Peyer's patch (tissue), 4 donors: ENCODE measurements at places on chromosomes 11 and 22. TPM values are rescaled to one million over a fixed set of nuclear protein-coding genes. Genes with fewer than 3 reads are reported as not detected.

DNA sequence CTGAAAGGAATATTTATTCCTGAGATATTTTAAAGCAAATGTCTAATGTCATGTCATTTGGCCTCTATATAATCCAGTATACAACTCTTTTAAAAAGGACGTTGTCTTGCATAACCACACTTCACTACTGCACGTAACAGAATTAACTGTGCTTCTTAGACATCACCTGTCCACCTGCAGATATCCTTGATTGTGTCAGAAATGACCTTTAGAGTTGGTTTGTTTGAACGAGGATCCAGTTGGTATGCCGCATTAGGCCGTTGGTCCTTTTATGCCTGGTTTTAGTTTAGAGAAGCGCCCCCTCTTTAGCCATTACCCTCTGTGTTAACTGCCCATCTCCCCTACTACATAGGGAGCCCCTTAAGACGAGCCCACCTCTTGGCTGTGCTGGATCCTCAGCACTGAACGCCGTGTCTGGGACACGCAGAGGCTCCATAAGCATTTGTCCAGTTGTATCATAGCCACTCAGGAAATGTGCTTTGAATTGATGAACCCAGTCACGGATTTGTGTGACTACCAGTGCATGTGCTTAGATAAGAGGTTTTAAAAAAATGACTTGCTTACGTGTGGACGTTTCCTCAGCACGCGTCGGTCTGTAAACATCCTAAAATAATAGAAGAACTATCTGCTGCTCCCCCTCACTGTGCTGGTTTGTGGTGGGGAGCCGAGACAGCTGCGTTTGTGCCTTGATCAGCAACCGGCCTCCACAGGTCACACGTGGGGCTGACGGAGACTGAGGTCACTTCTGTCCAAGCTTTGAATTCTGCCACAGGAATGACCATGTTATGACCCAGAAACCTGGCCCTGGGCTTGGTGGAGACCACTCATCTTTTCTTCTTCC is 4.0 kb downstream of the MICAL2 start:
- no peak for DNase-seq
- no peaks in the 10 kb centered on the region for H3K4me1 ChIP-seq
- peaks cover 6% of the 10 kb centered on the region for H3K36me3 ChIP-seq
- no peak overlapping the region for H3K4me3 ChIP-seq
- no peaks in the 10 kb centered on the region for H3K27me3 ChIP-seq
- peak overlapping the region; percentile 89 for H3K27ac ChIP-seq

IGSF22 gene
- total RNA-seq: not detected

PKDREJ gene
- total RNA-seq: 1.3 TPM

RBMXL2 gene
- total RNA-seq: not detected

C11orf65 gene
- not detected for total RNA-seq
